Neural cell (in vitro differentiated cells): ENCODE measurements at places on chromosomes 6 and 20. TPM values are rescaled to one million over a fixed set of nuclear protein-coding genes. Genes with fewer than 3 reads are reported as not detected.

The PRKN gene
- 1.2 and 3.4 TPM in 2 replicates for polyA plus RNA-seq

The PHACTR1 gene
- 4.8 and 7.8 TPM in 2 replicates for polyA plus RNA-seq

The GPR63 gene
- polyA plus RNA-seq, result 1.2 and 1.6 TPM in 2 replicates

The ROS1 gene
- not detected in 2 replicates for polyA plus RNA-seq

The GPSM3 gene
- 0.88 and 1.2 TPM in 2 replicates for polyA plus RNA-seq

The SLC35D3 gene
- 0.56 TPM in 1 of 2 replicates, not detected in the other for polyA plus RNA-seq

The TP53TG5 gene
- not detected in 2 replicates for polyA plus RNA-seq

The ZKSCAN4 gene
- polyA plus RNA-seq, result 8.3 and 12.6 TPM in 2 replicates

The SLC32A1 gene
- polyA plus RNA-seq, result 36.2 and 40.0 TPM in 2 replicates

The TUBB2B gene
- polyA plus RNA-seq, result 3,172 and 3,711 TPM in 2 replicates

The HTR1B gene
- polyA plus RNA-seq, result 0.19 and 0.58 TPM in 2 replicates

The MUCL3 gene
- polyA plus RNA-seq, result not detected in 2 replicates

The NHLRC1 gene
- 0.32 and 1.2 TPM in 2 replicates for polyA plus RNA-seq

The FUT9 gene
- polyA plus RNA-seq, result 16.1 and 18.5 TPM in 2 replicates

The RAD21L1 gene
- not detected in 2 replicates for polyA plus RNA-seq

The KIF13A gene
- 9.4 and 12.8 TPM in 2 replicates for polyA plus RNA-seq

The SEMG1 gene
- polyA plus RNA-seq, result not detected in 2 replicates

The PRDM13 gene
- polyA plus RNA-seq, result not detected in 2 replicates

The SNX3 gene
- 116 and 135 TPM in 2 replicates for polyA plus RNA-seq

The NINL gene
- 49.6 and 56.2 TPM in 2 replicates for polyA plus RNA-seq

The TTBK1 gene
- polyA plus RNA-seq, result 4.2 and 6.8 TPM in 2 replicates

The CRIP3 gene
- 3.7 and 11.6 TPM in 2 replicates for polyA plus RNA-seq

The FGD2 gene
- polyA plus RNA-seq, result not detected in 2 replicates

The SDC4 gene
- polyA plus RNA-seq, result 0.24 TPM in 1 of 2 replicates, not detected in the other

The TPD52L1 gene
- polyA plus RNA-seq, result 8.9 and 9.2 TPM in 2 replicates
